ENCODE measurements at places on chromosomes 6 and 20.

- no peak for DNase-seq
Measured at GRCh38 chr20:40896814-40897700, 131.6 kb upstream of the TOP1 start.

GRCh38 chr6:154721460-154721859 lies 11.8 kb upstream of the SCAF8 start:
- no peak for DNase-seq

GRCh38 chr6:158131926-158132325 lies 36.1 kb downstream of the SERAC1 start:
- no peak for DNase-seq

GRCh38 chr6:42962096-42962495 lies 1.5 kb downstream of the GNMT start:
- DNase-seq, result no peak

- DNase-seq, result no peak
Measured at GRCh38 chr6:111057074-111057752, 30.1 kb upstream of the SLC16A10 start.

GRCh38 chr20:19498756-19499155 lies 259.3 kb upstream of the RIN2 start:
- DNase-seq, result no peak

DNA sequence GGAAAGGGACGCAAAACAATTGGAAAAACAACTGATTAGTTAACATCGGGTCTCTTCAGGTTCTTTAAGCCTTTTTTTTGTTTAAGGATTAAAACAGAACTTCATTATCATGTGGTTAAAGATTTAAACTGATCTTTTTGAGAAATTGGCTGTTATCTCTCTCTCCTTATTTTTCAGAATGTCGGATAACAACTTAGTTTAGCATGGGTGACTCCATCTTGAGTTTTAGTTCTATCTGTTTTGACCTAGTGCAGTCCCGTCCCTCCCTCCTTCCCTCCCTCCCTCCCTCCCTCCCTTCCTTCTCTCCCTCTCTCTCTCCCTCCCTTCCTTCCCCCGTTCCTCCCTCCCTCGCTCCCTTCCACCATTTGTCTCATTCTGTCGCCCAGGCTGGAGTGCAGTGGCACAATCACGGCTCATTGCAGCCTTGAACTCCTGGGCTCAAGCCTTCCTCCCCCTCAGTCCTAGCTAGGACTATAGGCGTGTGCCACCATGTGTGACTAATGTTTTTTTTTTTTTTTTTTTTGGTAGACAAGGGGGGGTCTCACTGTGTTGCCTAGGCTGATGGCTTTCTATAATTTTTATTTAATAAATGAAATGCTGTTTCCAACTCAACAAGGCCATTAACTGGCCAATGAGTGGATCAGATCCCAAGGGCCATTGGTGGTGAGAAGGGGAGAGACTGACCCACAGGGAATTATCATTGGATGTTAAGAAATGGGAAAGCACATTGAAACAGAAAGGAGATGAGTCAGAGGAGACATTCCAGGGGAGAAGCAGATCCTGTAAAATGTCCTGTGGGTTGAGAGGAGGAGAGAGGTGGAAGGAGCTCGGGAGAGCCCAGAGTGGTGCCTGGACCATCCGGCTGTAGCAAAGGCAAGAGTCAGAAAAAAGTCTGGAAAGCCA lies 13.6 kb downstream of the BAK1 start:
- no peak for DNase-seq

- no peak for DNase-seq
Measured at GRCh38 chr6:27617046-27617687, 144.3 kb upstream of the ZNF184 start.

GRCh38 chr20:17431621-17432364 lies 99.4 kb downstream of the BFSP1 start:
- DNase-seq, result peak; percentile 27

DNA sequence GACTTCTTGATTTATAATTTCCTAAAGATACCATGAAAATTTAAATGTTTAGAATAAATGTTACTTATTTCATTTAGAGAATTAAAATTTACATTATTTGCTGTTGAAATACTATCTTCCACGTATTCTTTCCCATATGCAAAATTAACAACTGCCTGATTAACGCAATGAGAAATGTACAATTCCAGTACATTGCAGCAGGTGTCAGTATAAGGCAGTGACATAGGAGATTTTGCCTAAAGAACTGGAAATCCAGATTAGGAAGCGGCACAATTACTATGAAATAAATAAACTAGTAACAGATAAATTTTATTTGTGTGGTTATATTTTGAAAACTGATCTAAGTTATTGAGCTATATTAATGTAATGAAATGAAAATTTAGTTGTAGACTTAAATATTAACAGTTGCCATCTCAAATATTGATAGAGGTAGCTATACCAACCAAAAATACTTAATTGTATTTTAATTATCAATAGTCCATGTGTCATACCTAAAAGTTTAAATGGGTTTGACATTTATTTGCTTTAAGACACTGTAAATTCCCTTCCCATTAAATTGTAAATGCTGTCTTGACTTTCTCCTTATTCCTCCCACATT lies 300.2 kb downstream of the UTRN start:
- no peak for DNase-seq

DNA sequence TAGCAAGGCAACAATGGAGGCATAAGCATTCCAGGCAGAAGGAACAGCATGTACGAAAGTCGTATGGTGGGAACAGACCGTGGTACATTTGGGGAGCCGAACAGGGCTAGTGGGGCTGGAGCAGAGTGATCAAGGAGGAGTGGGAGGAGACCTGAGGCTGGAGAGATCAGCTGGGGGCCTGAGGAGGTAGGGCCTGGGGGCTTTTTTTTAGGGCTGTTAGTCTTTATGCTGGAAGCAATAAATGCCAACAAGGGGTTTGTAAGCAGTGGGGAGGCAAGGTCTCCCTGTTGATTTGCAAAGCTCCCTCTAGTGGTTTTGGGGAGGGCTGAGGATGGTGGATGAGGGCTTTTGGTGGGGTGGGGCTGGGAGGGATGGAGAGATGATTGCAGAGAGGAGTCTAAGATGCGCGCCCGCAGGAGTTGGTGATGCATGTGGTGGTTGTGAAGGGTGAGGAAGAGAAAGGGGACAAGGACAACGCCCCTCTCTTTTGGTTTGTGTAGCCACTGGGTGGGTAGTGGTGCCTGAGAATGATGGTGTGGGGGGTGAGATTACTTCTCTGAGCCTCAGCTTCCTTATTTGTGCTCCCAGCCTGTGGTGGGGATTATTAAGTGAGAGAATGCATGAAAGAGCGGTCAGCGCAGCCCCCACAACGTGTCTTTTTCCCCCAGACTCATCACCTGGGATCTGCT lies 74.1 kb upstream of the TOX2 start:
- no peak for DNase-seq

- no peak for DNase-seq
Measured at GRCh38 chr20:58518896-58519593, 3.8 kb upstream of the APCDD1L start.

DNA sequence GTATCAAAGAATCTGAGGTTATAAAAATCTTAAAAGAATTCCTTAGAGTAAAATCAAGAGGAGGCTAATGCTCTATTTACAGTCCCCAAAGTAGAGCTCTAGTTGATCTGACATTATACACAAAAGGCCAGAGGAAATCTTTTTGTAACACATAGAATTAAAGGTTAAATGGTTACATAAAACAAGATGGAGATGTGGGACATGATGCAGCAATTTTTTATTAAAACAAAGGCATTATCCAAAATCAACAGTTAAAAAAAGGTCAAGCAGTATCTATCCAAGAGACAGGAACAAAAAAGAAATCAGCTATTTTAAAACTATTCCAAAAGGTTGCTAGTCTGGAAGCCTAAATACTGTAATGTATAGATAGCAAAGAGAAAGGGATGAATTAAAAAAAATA lies 20.4 kb downstream of the ELOVL5 start:
- DNase-seq, result no peak

DNA sequence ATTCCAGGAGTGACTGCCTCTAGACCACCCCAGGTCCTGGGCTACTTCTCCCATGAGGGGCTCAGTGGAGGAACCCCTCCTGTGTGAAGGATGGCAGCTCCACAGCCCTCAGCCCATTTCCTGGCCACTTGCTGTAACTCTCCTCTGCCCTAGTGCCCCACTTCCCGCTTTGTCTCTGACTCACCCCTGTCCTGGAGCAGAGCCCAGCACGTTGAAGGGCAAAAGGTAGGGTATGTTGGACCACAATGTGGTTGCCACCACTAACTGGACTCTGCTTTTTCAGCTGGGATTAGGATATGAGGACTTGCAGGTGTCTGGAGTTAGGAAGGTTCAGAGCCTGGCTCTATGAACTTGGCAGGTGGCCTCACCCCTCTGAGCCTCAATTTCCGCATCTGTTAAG lies 2.4 kb downstream of the MYBL2 start:
- no peak for DNase-seq

- no peak for DNase-seq
Measured at GRCh38 chr6:99092461-99092860, 144.7 kb upstream of the FBXL4 start.

DNA sequence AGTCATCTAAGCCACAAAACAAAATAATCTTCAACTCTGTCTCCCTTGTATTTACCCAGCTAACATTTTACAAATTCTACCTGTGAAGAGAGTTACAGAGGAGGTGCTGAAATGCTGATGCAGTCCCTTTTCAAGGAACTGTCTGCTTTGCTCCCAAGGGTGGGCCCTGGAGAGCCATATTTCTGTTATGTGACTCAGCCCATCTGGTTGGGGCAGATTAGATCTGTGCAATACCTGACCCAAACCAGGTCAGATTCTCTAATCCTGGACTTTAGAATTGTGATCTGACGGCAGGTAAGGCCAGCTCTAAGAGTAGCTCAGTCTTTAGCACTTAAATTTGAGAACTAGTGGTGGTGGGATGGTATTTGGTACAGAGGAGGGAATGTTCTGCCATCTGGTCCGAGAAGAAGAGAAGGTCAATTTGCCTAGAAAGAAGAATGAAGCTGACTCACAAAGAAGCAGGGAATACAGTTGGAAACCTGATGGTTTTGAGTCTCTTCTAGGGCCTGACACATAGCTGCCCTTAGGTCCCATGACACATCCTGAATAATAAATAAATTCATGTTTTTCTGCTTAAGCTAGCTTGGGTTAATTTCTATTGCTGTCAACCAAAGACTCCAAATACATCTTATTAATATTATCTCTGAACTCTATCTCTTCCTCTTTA lies 8.1 kb downstream of the ZNF311 start:
- no peak for DNase-seq

DNA sequence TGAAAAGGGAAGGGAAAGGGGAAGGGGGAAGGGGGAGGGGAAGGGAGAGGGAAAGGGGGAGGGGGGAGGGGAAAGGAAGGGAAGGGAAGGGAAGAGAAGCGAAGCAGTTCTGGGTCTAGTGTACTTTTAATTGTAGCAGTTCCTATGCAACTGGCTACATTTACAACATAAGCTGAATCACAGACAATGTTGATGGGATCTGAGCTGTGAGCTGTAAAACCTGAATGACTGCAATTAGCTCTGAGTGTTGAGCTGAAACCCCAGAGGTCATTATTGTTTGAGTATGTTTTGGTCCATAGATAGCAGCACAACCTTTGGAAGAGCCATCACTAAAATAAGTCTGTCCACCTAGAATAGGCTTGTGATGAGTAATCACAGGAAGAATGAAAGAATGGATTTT lies 7.2 kb upstream of the ABHD12 start:
- no peak for DNase-seq

GRCh38 chr20:23167431-23167830 lies 81.3 kb upstream of the CD93 start:
- no peak for DNase-seq

- no peak for DNase-seq
Measured at GRCh38 chr6:139862311-139862710, 487.9 kb upstream of the CITED2 start.

Measured in stimulated activated CD8-positive, alpha-beta memory T cell treated with anti-CD3 and anti-CD28 coated beads, Interleukin-2, amount 100 ng/mL, for 48 hours (primary cell).